ENCODE measurements at places on chromosomes 3 and 15.
A peak's percentile ranks its signal among the peaks of the same experiment; 100 is the strongest.

- peak; percentile 94 for DNase-seq
These were observed 70.6 kb upstream of the STT3B start for GRCh38 chr3:31462050-31462569.

DNA sequence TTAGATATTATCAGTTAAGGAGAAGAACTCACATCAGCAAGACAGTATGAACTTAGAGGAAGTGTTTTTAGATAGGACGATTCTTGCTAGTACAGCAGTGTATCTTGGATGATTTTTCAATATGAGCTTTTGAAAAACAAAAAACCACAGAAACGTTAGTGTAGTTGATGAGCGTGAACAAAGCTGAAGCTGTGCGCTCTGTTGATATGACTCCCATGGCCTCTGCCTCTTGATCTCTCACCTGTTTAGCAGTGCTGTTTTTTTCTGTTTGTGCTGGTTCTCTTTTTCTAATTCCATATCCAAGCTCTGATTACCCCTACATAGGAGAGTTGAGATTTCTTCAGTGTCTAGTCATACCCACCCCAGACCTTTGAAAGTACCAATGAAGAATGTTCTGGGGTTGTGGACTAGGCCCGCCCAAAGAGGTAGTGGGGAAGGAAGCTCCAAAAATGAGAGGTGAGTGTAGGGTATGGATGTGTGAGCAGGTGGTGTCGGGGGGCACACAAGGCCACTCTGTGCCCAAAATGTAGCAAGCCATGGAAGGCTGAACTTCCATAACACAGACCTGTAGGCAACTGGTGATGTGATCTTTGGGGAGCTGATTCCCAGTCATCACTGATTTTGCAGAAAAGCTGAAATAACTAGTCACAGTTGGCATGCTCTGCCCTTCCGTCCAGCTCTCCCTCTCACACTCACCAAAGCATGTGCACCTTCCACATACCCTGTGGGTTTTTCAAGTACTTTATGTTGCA is 20.0 kb upstream of the CMTM7 start:
- no peak for DNase-seq

DNA sequence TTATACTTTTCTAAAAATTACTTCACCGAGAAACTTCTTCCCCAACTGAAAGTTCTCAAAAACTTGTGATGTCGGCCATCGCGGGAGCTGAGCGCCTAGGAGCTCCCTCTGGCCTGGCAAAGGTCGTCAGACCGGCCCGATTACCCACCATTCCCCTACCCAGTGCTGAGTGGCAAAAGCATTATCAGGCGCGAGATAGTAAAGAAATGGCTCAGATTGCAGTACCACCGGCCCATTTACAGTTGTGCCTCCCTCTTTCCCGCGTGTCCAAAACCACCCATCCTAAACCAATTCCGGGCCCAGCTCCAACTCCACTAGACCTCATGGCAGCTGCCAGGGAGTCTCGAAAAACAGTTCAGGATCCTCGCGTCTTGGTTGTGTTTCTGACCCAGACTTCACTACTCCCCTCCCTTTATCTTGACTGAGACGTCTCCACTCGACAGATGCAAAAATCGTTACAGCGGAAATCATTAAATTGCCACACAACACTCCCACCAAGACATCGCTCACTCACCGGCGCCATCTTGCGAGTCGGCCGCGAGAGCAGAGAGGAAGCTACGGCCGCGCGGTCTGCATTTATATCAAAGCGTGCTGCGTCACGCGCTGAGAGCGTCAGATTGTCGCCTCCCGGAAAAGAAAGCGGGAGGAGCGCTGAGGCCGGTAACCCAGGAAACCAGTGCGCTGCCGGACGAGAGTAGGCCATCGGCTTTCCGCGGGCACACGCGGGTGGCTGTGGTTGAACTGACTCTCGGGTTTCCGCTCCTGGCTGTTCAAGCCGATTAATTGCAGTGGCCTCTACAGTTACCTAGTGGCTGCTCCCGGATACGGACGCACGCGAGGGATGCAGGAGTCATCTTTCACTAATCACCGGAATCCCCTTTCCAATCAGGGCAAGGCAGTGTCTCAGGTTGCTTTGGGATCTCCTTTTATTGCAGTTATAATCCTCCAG is at the start of gene RPL22L1:
TSS of gene RPL22L1 (minus strand) at position 551 of the 949 bp plus-strand sequence. CDS start at position 523, 28 bp downstream.
- peak; percentile 97 for DNase-seq

DNA sequence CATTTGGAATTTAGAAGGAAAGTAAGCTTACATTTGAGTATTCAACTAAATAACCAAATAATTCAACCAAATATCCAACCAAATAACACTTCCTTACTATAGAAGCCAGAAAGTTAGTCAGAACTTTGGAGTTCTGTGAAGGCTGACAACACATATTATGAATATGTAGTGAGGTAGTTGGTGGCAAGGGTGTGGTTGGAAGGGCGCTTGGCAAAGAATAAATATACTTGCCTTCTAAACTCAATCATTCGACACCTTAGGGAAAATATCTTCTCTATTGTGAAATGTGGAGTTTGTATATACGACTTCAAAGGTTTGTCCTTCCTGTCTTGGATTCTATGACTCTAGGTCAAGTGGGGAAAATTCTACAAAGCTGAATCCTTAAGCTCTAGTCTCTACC is 111.7 kb upstream of the OSTN start:
- no peak for DNase-seq
